Type B pancreatic cell (in vitro differentiated cells): ENCODE measurements at places on chromosomes 3 and 15. TPM values are rescaled to one million over a fixed set of nuclear protein-coding genes. Genes with fewer than 3 reads are reported as not detected.

The ACKR4 gene
- total RNA-seq: 0.29 and 1.9 TPM in 2 replicates

DNA sequence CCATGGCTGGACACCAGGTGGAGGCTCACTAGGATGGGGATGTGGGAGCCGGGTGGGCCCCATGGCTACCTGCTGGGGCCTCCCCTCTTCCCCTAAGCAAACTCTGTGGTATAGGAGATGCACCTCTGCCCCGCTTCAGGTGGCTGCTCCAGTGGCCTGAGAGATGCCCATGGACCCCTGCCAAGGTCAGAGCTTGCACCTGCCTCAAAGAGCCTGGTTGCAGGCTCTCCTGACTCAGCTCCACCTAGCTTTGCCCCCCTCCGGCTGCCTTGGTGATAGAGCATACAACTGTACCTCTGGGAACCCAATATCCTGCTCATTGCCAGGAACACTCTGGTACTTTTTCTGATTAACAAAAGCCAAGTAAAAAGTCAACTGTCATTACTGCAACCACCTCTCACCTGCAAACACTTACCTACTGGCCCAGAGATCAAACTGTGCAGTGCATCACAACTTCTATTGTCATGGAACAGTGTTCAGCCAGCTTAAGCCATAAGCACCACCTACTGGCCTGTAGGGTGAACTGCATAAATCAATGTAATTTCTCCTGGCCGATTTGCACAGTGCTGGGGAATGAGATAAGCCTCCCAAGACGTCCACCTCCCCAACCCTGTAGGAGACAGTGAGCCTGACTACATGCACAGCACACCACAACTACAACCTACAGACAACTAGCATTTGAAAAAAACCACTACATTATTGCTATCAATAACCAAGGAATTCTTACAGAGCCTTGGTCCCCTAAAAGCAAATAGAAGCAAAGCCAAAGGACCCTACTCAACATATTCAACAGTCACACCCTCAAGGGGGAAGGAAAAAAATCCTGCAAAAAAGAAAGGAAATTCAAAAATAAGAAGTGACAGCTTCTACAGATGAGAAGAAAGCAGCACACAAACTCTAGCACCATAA is 352.4 kb upstream of the ARHGEF26 start:
- no peaks in the 10 kb centered on the region for H3K4me1 ChIP-seq
- no peaks in the 10 kb centered on the region for H3K27me3 ChIP-seq
- no peaks in the 10 kb centered on the region for H3K36me3 ChIP-seq
- DNase-seq: no peak
- H3K27ac ChIP-seq: no peak overlapping the region

DNA sequence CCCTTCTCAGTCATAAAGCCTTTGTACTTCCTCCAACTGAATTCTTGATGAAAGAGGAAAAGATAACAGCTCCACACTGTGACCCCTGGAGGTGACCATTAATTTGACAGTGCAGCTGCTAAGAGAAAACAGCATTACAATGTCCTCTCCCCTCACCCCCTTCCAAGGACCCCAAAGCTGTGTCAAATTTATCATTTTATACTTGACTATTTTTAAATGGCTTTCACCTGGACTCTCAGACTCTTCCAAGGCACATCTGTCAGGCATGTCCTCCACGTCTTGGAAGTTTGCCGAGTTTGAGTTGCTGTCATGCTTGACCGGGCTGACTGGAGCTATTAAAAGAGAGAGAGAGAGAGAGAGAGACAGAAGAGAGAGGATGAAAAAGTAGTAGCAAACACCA is 236.5 kb downstream of the WDR72 start:
- H3K36me3 ChIP-seq: no peaks in the 10 kb centered on the region
- no peak overlapping the region for H3K4me3 ChIP-seq
- no peak overlapping the region for H3K27ac ChIP-seq
- no peaks in the 10 kb centered on the region for H3K4me1 ChIP-seq
- H3K27me3 ChIP-seq: peaks cover 7% of the 10 kb centered on the region

DNA sequence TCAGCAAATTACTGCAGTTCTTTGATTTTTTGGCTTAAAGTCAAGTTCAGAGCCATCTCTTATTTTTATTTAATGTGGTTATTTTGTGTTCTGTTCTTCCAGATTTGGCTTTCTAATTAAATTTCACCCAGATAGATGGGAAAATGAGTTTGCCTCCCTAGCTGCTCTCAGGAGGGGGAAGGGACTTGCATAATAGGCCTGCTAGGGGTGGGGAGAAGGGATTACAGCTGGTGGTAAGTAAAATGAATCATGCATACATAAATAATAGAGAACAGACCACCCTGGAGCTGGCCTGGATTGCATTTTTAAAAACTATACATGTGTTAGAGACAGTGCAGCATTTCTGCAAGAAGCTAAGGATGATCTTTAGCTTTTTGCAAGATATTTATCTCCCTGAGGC is 3.9 kb upstream of the PXYLP1 start:
- H3K27ac ChIP-seq: no peak overlapping the region
- no peak overlapping the region for H3K4me3 ChIP-seq
- H3K27me3 ChIP-seq: peaks cover 12% of the 10 kb centered on the region

DNA sequence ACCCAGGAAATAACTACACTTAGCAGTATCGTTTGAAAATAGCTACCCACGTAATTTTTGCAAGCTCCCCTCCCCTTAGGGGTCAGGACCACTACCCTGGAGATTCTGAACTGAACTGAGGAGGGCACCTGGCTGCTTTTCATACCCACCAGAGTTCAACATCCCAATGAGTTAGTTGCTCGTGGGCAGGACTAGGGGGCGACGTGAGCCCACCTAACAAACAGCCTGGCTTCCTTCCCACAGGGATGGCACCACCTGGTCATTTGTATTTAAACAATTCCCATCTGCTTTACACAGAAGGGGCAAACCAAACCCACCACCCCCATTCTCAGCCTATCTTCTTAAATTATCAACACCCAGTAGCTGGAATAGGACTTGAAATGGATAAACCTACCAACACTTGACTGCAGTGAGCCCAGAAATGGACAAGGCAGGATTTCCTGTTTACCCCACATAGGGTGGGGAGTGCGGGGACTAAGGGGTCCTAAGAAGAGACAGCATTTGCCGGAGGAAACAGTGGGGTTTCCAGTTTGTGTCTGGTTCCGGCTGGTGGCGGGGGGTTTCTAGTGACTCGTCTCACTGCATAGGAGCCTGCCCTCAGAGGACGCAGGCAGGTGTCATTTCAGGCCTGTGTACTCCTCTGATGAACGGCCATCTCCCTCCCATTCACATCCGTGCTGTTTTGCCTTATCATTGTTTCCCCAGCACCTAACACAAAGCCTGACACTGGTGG is 11.6 kb upstream of the VGLL4 start:
- H3K27ac ChIP-seq: no peak overlapping the region
- H3K4me3 ChIP-seq: no peak overlapping the region
- no peaks in the 10 kb centered on the region for H3K4me1 ChIP-seq
- H3K36me3 ChIP-seq: peaks cover 3% of the 10 kb centered on the region
- H3K27me3 ChIP-seq: no peaks in the 10 kb centered on the region
- no peak for DNase-seq
